ENCODE measurements at places on chromosomes 5 and 9.
A peak's percentile ranks its signal among the peaks of the same experiment; 100 is the strongest.

GRCh38 chr5:140169410-140169809 lies 5.6 kb upstream of the CYSTM1 start:
- no peak for DNase-seq

DNA sequence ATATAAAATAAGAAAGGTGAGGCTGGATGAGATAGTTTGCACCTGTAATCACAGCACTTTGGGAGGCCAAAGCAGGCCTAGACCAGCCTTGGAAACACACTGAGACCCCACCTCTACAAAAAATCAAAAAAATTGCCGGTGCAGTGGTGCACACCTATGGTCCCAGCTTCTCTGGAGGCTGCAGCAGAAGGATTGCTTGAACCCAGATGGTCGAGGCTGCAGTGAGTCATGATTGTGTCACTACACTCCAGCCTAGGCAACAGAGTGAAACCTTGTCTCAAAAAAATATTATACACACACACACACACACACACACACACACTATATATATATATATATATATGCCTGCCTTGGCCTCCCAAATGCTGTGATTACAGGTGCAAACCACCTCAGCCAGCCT lies 1.3 kb downstream of the SLC35D2 start:
- no peak for DNase-seq

GRCh38 chr5:43245724-43246385 lies 53.8 kb downstream of the NIM1K start:
- no peak for DNase-seq

GRCh38 chr9:85042981-85043647 lies 373.6 kb downstream of the NTRK2 start:
- DNase-seq, result no peak

GRCh38 chr5:33725806-33726205 lies 166.0 kb downstream of the ADAMTS12 start:
- no peak for DNase-seq

DNA sequence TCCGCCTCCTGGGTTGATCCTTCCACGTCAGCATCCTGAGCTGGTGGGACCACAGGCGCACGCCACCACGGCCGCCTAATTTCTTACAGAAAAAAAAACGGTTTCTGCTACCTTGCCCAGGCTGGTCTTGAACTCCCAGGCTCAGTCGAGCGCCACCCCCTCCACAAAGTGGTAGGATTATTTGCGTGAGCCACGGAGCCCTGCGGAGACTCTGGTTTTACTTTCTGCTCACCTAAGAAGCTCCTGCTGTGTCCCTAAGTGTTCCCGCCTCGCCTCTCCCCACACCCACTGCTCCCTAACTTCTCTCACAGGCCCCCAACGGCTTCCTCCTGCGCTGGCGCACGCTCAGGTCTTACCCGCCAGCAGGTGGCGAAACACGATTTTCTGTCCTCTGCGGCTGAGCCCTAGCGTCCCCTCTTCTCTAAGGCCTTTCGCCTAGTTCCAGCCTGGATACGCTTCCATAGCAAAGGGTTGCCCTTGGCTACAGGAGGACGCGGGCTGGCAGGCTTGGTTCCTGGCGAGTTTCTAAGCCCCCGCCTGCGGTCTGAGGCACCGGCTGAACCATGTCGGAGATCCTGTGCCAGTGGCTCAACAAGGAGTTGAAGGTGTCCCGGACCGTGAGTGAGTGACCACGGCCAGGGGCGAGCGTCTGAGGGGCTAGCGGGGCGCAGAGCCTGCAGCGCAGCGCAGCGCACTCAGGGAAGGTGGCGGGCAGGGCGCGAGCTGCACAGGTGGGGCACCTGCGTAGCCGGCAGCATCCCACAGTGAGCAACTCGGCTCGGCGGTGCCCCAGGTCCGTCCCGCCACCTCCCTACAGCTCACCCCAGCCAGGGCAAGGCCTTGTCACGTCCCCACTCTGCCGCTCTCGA lies at the start of gene SPEF2:
Gene SPEF2, plus strand, starts transcription at position 429 of the 869 bp plus-strand sequence. Its CDS starts 135 bp downstream, at position 564.
- peak; percentile 93 for DNase-seq

GRCh38 chr5:153671653-153672346 lies 181.3 kb downstream of the GRIA1 start:
- no peak for DNase-seq

- no peak for DNase-seq
Measured at GRCh38 chr5:139404484-139404840, 573 bp upstream of the SPATA24 start.

DNA sequence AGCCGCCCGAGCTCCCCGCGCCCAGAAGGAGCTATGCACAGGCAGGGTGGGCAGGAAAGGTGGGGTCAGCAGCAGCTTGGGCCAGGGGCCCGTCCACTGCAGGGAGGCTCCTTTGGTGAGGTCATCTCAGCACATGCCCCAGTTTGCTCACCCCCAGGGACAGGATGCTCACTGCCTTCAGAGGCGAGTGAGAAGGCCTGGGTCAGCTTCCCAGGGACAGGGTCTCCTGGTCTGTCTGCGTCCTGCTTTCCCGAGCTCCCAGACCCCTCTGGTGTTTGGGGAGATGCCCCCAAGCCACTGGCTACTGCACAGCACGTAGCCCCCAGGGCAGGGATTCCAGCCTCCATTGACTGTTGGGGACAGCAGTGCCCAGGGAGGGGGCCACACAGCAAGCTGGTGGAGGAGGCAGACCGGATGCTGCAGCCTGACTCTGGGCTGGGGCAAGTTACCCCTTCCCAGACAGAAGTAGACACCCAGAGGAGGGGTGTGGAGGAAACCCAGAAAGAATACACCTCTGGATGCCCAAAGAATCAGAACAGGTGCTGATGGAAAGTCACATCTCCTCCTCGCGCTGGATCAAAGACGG lies 581 bp upstream of the SARDH start:
- no peak for DNase-seq

DNA sequence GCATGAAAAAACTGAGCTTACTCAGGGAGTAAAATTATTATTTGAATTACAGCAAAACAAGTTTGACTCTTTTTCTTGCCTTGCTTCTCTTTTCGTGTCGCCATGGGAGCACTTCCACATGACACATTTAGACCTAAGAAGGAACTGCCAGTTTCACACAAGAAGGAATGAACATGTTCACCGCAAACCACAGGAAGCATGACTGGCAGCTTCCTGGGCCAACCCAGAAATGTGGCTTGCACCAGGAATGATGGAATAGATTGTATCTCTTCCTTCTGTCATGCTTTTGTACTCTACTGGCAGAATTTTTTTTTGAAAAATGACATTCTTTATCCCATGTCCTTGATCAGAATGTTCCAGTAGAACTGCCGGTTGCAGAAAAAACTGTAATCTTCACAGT lies 32.9 kb upstream of the MAN2A1 start:
- DNase-seq, result no peak

GRCh38 chr9:129289131-129289731 lies 111.2 kb upstream of the IER5L start:
- no peak for DNase-seq

GRCh38 chr5:20605732-20606525 lies 617.9 kb upstream of the CDH18 start:
- no peak for DNase-seq

Data from NCI-H2227 treated with DMSO at 0.1 percent for 48 hours (cell line).